ENCODE measurements at places on chromosomes 6 and 20.

GRCh38 chr20:63552481-63553249 is 1.3 kb upstream of the FNDC11 start:
- DNase-seq = peak; percentile 21

- DNase-seq = no peak
Observed at GRCh38 chr6:21103626-21104224, 489.8 kb upstream of the SOX4 start.

- peak; percentile 94 for DNase-seq
Observed at GRCh38 chr6:90478789-90479602, 107.9 kb downstream of the MAP3K7 start.

GRCh38 chr20:15703171-15703911 is 869.9 kb downstream of the KIF16B start:
- DNase-seq = peak; percentile 96

DNA sequence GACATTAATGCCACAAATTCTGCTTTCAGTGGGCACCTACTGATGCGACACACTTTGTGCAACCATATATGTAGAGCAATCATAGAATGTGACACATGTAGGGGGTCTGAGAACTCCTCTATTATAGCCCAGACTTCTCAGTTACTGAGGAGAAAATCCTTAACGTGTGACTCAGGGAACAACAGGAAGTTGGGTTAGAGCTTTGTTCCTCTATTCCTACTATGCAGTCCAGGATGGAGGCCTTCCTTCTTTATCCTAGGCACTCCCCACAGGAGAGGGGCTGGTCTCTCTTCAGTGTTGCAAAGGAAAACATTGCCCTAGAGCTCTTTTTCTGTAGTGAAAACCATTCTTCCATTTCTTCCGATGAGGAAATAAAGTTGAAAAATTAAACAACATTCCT is 39.6 kb upstream of the RCAN2 start:
- peak; percentile 62 for DNase-seq

DNA sequence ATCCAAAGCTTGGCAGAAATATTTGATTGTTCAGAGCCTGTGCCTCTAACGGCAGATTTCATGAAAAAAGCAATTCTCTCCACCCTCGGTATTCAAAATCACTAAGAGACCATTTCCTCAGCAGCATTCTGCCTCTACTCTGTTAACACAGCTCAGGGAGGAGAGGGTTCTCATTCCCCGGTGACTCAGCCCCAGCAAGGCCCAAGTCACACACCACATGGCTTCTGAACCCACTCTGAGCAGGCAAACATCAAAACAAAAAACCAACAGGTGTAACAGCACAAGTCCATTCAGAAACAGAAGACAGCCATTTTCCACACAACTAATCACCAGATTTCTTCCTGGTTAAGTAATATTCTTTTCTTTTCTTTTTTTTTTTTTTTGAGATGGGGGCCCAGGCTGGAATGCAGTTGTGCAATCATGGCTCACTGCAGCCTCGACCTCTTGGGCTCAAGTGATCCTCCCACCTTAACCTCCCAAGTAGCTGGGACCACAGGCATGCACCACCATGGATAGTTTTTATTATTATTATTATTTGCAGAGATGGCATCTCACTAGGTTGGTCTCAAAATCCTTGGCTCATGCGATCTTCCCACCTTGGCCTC is 55.4 kb downstream of the GFOD1 start:
- DNase-seq = no peak

GRCh38 chr20:24612799-24613775 is 143.7 kb downstream of the SYNDIG1 start:
- no peak for DNase-seq

GRCh38 chr20:47196091-47197081 is 160.1 kb downstream of the ZMYND8 start:
- DNase-seq = peak; percentile 61

GRCh38 chr6:90103056-90103800 is 193.4 kb downstream of the BACH2 start:
- no peak for DNase-seq

GRCh38 chr20:40686434-40686882 is 2.6 kb downstream of the MAFB start:
- DNase-seq = peak; percentile 18

- peak; percentile 79 for DNase-seq
Observed at GRCh38 chr6:1477432-1478090, 88.2 kb downstream of the FOXF2 start.

GRCh38 chr20:47620808-47621805 is 119.4 kb downstream of the NCOA3 start:
- peak; percentile 68 for DNase-seq

GRCh38 chr6:73451223-73452106 is 632 bp downstream of the CGAS start:
- DNase-seq = peak; percentile 59

GRCh38 chr6:20389066-20389465 is 12.6 kb upstream of the E2F3 start:
- no peak for DNase-seq

- DNase-seq = no peak
Observed at GRCh38 chr6:147676495-147677199, 168.2 kb downstream of the SAMD5 start.

- DNase-seq = no peak
Observed at GRCh38 chr6:28373925-28374324, 24.2 kb downstream of the ZKSCAN3 start.

GRCh38 chr6:137536104-137536773 is 42.0 kb upstream of the OLIG3 start:
- DNase-seq = no peak

- peak; percentile 91 for DNase-seq
Observed at GRCh38 chr6:113447088-113447831, 409.9 kb upstream of the MARCKS start.

DNA sequence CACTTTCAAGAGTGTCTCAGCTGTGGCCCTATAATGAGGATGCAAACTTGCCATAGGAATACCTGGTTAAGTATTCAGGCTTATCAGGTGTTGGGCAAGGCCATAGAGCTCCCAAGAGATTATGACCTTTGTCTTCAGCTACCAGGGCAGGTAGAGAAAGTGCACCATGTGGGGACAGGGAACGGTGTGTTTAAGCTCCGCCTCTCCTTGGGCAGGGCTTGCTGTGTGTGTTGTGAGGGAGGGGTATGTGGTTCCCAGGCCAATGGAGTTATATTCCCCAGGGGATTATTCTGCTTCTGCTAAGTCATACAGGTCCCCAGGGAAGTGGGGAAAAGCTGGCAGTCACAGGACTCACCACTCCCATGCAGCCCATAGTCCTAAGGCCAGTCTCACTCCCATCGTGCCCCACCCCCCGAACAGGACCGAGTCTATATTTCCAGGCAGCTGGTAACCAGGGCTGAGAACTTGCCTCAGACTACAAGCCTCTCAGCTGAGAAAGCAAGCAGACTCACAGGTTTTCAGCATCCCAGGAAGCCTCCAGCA is 660.2 kb downstream of the HTR1B start:
- no peak for DNase-seq

GRCh38 chr20:14288341-14289330 is 48.8 kb downstream of the FLRT3 start:
- DNase-seq = peak; percentile 42

DNA sequence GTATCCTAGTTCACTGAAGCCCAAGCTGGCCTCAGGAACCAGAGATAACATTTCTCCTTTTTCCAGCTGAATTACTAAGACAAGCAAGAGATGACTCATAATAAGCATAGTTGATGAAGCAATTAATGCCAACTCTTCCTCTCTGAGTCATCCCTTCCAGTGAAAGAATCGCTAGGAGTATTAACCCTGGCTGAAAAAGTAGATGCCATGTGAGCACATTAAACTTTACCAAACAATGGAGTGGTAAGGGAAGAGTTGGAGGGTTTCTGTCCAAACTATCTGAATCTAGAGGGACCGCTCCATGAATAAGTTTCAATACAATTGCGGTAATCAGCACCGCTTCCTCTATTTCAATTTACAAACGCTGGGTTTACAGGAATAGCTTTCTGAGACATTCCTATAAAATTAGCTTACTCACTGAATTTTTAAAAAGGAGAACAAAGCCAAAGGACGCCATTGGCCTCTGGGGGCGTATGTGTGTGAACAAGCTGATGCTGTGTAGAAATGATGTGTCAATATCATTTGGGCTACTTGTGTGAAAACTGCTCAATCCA is 48.3 kb downstream of the ATXN1 start:
- peak; percentile 96 for DNase-seq

GRCh38 chr20:4672948-4673347 is 48.8 kb upstream of the PRND start:
- DNase-seq = no peak

DNA sequence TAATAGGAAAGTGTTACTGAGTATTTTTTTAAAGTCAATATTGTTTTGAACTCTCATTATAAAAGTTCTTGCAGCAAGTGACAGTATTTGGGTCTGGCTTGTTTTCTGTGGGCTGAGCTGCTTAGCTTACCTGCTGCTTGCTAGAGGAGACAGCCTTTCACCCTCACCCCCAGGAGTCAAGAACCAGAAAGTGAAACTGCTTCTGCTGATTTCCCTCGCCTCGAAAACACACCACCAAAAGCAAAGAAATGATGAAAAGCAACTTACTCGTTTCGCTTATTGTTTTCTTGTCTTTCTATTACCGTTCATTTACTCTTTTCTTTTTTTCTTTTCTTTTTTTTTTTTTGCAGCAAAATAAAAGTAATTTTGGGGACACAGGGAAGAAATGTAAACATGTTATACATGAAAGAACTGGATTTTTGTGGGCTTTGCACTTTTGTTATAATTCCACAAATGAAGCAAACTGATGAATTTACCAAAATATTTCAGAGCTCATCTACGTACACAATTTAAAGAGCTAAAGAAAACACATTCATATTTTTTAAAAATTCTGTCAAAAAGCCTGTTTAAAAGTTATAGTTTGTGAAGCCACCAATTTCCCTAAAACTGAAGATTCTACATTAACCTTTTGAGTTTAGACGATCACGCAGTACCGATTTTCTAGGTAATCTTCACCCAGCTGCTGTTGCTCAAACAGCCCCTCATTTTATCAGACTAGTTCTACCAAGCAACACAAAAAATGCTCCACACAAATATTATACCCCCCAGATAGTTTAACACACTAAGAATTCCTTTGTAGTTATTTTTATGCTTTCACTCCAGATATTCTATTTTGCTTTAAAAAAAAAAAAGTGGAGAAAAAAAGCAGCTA is 1.7 kb downstream of the SCML4 start:
- DNase-seq = no peak

- peak; percentile 48 for DNase-seq
Observed at GRCh38 chr6:14865531-14866100, 380.3 kb upstream of the JARID2 start.

GRCh38 chr6:15937602-15938001 is 191.3 kb upstream of the MYLIP start:
- DNase-seq = no peak

DNA sequence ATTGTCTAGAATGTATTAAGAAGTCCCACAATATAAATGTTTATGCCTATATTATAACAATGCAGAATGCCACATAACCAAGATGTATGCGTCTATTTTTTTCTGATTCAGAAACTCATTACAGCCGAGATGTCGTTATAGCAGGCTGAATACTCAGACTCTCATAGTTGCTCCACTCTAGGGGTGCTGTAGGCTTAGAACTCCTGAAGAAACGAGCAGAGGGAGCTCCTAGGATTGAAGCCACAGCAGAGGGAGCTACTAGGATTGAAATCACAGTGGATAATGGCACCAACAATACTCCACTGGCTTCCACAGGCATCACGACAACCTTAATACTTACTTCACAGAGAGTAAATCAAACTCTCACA is 208.9 kb downstream of the KIF16B start:
- DNase-seq = no peak

DNA sequence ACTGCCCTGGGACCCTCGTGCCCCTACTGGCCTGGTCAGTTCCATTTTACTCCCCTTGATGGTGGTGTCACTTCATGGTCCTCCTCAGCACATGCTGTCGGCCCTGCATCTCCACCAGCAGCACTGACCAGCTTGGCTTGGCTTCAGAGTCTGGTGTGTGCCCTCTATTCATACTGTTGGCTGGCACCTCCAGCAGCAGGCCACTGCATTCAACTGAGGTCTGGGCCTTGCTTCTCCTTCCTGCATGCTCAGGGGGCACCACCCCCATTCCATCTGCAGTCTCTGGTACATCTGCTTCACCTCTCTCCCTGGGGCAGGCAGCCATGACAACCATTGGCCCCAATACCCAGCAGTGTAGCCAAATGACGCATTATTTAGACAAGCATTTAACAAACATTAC is 155.9 kb downstream of the SLC24A3 start:
- DNase-seq = no peak

DNA sequence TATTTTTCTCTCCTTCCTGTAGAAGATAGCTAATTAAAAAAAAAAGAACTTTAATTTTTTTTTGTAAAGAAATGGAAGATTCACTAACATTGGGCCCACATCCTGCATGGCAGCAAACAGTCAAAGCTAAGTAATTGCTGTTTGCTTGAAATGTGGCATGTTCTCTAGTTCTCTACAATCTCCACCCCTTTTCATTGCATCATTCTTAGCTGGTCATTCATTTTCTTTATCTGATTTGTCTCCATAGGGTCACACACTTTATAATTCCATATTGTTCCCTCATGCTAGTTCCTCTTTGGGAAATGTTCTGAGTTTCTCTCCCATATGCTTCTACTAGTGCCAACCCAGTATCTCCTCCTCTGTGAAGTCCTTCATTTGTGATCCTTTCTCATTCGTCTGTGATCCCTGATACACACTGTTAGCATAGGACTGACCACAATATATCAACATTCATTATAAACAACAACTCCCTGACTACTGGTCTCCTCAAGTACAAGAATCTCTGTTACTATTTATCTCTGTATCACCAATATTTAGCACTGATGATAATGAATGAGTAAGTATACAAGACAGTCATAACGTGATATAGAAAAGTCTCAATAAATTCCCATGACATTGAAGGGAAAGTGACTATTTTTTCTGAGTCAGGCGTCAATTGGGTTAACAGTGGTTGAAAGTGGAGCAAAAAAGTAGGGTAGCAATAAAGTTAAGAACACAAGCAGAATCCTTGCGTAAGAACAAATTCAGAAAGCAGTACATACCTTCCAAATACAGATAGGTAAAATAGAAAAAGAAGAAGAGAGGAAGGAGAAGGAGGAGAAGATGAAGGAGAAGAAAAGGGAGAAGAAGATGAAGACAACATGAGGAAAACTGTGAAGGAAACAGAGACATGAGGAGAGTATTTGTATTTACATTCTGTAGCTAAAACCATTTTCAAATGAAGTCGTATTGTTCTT is 33.2 kb upstream of the MYB start:
- DNase-seq = no peak

GRCh38 chr20:12316794-12317193 is 399.1 kb downstream of the BTBD3 start:
- DNase-seq = no peak
